ENCODE measurements at places on chromosomes 1 and 21.
A peak's percentile ranks its signal among the peaks of the same experiment; 100 is the strongest.

- H3K36me3 ChIP-seq: no peaks in the 10 kb centered on the region
- H3K4me1 ChIP-seq: peaks cover 44% of the 10 kb centered on the region
- H3K4me3 ChIP-seq: peak overlapping the region; percentile 5
These were observed 6.3 kb downstream of the ATF6 start for GRCh38 chr1:161772397-161772796.

- no peaks in the 10 kb centered on the region for H3K27me3 ChIP-seq
- DNase-seq: no peak
- H3K4me1 ChIP-seq: no peaks in the 10 kb centered on the region
- H3K27ac ChIP-seq: no peak overlapping the region
- no peak overlapping the region for H3K4me3 ChIP-seq
These were observed 1065.6 kb downstream of the PLA2G4A start for GRCh38 chr1:187894349-187894748.

DNA sequence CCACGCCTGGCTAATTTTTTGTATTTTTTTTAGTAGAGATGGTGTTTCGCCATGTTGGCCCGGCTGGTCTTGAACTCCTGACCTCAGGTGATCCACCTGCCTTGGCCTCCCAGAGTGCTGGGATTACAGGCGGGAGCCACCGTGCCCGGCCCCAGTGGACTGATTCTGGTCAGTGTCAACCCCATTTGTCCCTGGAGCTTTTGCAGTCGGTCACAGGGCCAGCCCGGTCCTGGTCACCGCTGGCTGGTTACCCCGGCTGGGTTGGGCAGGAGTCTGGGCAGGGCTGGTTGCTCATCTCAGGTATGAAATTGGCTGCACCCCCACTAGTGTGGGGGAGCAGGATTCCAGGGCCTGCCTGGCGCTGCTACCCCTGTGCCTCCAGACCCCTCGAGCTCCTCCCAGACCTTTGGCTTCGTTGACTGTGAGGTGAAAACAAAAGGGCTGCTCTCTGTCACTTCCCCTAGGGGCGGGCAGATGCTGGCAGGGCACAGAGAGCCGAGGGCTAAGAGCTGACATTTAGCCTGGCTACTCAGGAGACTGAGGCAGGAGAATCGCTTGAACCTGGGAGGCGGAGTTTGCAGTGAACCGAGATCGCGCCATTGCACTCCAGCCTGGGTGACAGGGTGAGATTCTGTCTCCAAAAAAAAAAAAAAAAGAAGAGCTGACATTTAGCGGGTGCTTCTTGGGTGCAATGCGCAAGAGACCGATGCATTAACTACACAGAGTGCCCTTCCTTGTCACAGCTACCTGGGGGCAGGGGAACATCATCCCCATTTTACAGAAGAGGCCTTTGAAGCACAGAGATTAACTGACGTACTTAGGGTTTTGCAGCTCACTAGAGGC, 10.6 kb downstream of the TNFRSF1B start:
- no peaks in the 10 kb centered on the region for H3K27me3 ChIP-seq
- H3K4me3 ChIP-seq: no peak overlapping the region
- H3K36me3 ChIP-seq: peaks cover 54% of the 10 kb centered on the region
- peak; percentile 40 for DNase-seq
- peak overlapping the region; percentile 100 for H3K27ac ChIP-seq

GRCh38 chr21:16942703-16943102, 570.1 kb upstream of the CXADR start:
- H3K27ac ChIP-seq: no peak overlapping the region
- H3K4me3 ChIP-seq: no peak overlapping the region
- no peaks in the 10 kb centered on the region for H3K27me3 ChIP-seq
- H3K36me3 ChIP-seq: no peaks in the 10 kb centered on the region
- H3K4me1 ChIP-seq: no peaks in the 10 kb centered on the region

- DNase-seq: no peak
- H3K27me3 ChIP-seq: no peaks in the 10 kb centered on the region
- H3K4me1 ChIP-seq: no peaks in the 10 kb centered on the region
These were observed 51.1 kb downstream of the LRRC8D start for GRCh38 chr1:89871768-89872473.

- no peaks in the 10 kb centered on the region for H3K27me3 ChIP-seq
- no peak overlapping the region for H3K4me3 ChIP-seq
- H3K27ac ChIP-seq: no peak overlapping the region
- H3K4me1 ChIP-seq: no peaks in the 10 kb centered on the region
- no peak for DNase-seq
These were observed 31.6 kb upstream of the KIF1B start for GRCh38 chr1:10178597-10179405.

GRCh38 chr1:111886741-111887140, 102.7 kb downstream of the KCND3 start:
- no peak overlapping the region for H3K4me3 ChIP-seq
- H3K27me3 ChIP-seq: no peaks in the 10 kb centered on the region
- H3K4me1 ChIP-seq: no peaks in the 10 kb centered on the region
- H3K27ac ChIP-seq: no peak overlapping the region

DNA sequence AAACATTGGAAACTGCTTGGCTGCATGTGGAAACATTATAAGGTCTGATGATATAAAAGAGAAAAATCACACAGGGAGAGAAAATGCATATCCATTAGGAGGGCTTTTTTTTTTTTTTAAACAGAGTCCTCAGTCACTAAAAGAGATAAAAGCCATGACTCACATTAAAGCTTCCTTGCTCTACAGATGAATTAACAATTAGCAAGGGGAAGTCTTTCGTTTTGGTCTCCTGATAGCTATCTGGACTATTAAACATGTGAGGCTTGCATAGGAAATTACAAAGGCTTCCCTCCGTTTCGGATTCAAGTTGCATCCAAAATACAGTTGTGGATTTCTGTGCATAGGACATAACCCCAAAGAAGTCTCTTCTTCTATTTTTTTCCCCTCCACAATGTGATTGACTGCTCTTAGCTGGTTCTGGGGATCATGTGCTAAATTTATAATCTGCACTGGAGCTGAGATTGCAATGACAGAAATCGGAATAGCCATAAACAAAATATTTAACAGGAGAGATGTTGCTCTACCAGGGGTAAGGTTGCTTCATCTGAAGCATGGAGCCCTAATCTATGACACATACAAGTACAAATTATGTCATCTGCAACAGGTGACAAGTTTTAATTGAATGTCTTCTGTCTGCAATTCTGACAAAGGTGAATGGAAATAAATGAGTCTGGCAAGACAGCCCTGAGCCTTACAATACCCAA, 146.8 kb downstream of the ESRRG start:
- H3K4me1 ChIP-seq: no peaks in the 10 kb centered on the region
- no peak overlapping the region for H3K27ac ChIP-seq
- no peaks in the 10 kb centered on the region for H3K36me3 ChIP-seq
- H3K27me3 ChIP-seq: no peaks in the 10 kb centered on the region
- no peak overlapping the region for H3K4me3 ChIP-seq

DNA sequence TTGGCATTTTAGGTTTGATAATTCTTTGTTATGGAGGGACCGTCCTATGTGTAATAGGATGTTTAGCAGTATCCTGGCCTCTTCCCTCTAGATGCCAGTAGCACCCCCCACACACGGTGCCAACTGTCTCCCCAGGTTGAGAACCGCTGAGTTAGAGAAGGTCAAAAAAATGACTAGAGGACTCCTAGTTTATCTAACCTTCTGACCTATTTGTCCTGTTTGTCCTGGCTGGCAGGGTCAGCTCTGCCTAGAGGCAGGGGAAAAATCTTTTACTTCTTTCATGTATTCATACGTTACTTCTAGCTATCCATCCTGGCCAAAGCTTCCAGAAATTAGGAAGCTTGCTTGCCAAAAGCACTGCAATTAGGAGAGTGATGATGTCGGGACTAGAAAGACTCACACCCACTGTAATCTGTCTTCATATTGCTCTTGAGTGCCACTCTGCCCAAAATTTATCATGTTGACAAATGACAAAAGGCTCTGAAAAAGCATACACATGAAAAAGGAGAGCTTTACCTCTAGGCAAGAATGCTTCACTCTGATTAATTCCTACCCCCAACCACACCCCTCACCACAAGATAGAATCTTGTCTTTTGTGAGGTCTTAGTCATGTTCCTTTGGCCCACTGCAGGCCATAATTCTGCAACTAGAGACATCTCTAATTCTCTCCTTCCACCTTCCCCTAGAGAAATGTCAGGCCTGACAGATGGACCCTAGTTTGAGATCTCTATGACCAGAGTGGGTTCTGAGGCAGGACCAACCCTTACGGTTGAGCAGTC, 14.4 kb upstream of the AKR1A1 start:
- H3K27me3 ChIP-seq: no peaks in the 10 kb centered on the region
- no peak for DNase-seq
- no peak overlapping the region for H3K4me3 ChIP-seq
- H3K27ac ChIP-seq: no peak overlapping the region
- H3K36me3 ChIP-seq: no peaks in the 10 kb centered on the region
- peaks cover 18% of the 10 kb centered on the region for H3K4me1 ChIP-seq

GRCh38 chr21:15568516-15568915, 161.3 kb upstream of the USP25 start:
- DNase-seq: no peak
- H3K36me3 ChIP-seq: no peaks in the 10 kb centered on the region
- no peak overlapping the region for H3K27ac ChIP-seq

DNA sequence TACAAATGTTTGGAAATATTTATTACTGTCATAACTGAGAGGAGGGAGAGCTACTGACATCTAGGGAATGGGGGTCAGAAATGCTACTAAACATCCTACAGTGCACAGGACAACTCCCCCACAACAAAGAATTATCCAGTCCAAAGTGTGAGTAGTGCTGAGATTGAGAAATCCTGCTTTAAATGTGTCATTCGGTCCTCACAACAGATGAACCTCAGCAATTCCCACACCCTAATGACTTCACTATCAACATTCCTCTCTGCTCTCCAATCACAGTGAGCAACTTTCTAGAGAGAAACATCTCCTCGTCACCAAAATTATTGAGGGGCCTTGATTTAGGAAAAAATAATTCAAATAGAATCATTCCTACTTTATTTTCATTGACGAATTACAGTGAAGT, 18.0 kb downstream of the OMA1 start:
- peaks cover 10% of the 10 kb centered on the region for H3K4me1 ChIP-seq
- no peak overlapping the region for H3K4me3 ChIP-seq
- peaks cover 10% of the 10 kb centered on the region for H3K36me3 ChIP-seq
- DNase-seq: peak; percentile 9

- no peak overlapping the region for H3K27ac ChIP-seq
- H3K27me3 ChIP-seq: no peaks in the 10 kb centered on the region
- no peaks in the 10 kb centered on the region for H3K4me1 ChIP-seq
- no peaks in the 10 kb centered on the region for H3K36me3 ChIP-seq
- no peak overlapping the region for H3K4me3 ChIP-seq
These were observed 42.2 kb downstream of the GIPC2 start for GRCh38 chr1:78088015-78088414.

DNA sequence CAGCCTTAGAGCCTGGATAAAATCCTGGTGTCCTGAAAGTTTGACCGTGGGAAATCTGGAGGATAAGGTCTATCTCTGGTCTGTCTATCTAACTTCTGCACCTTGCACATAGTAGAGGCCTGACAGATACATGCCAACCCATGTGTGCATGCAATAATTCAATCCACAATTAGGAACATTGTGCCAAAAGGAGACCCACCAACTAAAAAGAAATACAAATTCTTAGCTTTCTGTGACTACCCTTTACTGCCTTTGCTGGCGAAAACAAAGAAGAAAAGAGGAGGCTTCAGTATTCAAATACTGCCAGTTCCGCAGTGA, 381 bp upstream of the KLHL20 start:
- peaks cover 28% of the 10 kb centered on the region for H3K27me3 ChIP-seq
- no peak for DNase-seq
- H3K27ac ChIP-seq: peak overlapping the region; percentile 91
- peaks cover 11% of the 10 kb centered on the region for H3K36me3 ChIP-seq
- H3K4me1 ChIP-seq: peaks cover 4% of the 10 kb centered on the region

Data from CD14-positive monocyte (primary cell).